ENCODE measurements at places on chromosomes 6 and 20.

- no peak overlapping the region for H3K27ac ChIP-seq
- DNase-seq: no peak
- no peaks in the 10 kb centered on the region for H3K27me3 ChIP-seq
- no peaks in the 10 kb centered on the region for H3K36me3 ChIP-seq
These were observed 667.5 kb downstream of the UTRN start for GRCh38 chr6:144952456-144953240.

- no peak overlapping the region for H3K4me3 ChIP-seq
- no peaks in the 10 kb centered on the region for H3K27me3 ChIP-seq
- H3K27ac ChIP-seq: peak overlapping the region; percentile 18
- H3K36me3 ChIP-seq: no peaks in the 10 kb centered on the region
These were observed 123.0 kb downstream of the UTRN start for GRCh38 chr6:144408161-144408560.

DNA sequence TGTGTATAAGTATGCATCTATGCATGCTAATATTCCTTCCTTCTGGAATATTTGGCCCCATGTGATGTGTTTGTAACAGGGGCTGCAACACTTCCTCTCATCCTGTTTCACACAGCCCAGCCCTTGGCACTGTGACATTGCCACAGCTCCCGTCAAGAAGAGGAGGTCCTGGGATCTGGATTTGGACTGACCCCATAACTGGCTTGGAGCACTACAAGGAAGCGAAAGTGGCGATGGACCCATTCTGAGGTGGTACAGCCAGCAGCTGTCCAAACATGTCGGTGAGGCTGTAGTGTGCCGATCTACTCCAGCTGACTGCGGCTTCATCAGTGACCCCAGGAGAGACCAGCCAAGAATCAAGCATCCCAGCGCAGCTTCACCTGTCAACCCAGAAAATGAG is 18.2 kb downstream of the SYNDIG1 start:
- no peak overlapping the region for H3K27ac ChIP-seq
- peaks cover 34% of the 10 kb centered on the region for H3K4me1 ChIP-seq

DNA sequence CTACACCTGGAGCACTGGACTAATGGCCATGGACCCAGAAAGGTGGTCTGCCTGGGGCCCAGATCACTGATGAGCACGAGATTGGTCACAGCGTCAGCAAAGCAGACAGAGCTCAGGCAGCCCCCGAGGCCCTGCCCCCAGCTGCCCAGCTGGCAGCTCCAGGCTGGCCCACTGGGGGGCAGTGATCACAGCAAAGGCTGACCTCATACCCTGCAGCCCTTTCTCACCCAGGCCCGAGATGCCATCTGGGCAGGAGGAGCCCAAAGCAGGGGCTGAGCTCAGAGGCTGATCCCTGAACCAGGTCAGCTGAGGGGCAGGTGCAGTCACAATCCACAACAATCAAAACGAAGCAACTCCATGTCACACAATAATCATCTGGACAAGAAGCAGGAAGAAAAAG is 4.1 kb downstream of the MAP1LC3A start:
- peaks cover 6% of the 10 kb centered on the region for H3K36me3 ChIP-seq
- DNase-seq: no peak

- no peaks in the 10 kb centered on the region for H3K27me3 ChIP-seq
- no peaks in the 10 kb centered on the region for H3K36me3 ChIP-seq
- H3K4me1 ChIP-seq: peaks cover 15% of the 10 kb centered on the region
- no peak overlapping the region for H3K27ac ChIP-seq
- no peak overlapping the region for H3K4me3 ChIP-seq
- no peak for DNase-seq
These were observed 69.5 kb upstream of the AFDN start for GRCh38 chr6:167757249-167757648.

GRCh38 chr20:48186915-48187314 is 401.6 kb upstream of the SULF2 start:
- H3K27ac ChIP-seq: no peak overlapping the region
- H3K4me1 ChIP-seq: no peaks in the 10 kb centered on the region
- no peak overlapping the region for H3K4me3 ChIP-seq
- DNase-seq: no peak
- H3K27me3 ChIP-seq: no peaks in the 10 kb centered on the region

DNA sequence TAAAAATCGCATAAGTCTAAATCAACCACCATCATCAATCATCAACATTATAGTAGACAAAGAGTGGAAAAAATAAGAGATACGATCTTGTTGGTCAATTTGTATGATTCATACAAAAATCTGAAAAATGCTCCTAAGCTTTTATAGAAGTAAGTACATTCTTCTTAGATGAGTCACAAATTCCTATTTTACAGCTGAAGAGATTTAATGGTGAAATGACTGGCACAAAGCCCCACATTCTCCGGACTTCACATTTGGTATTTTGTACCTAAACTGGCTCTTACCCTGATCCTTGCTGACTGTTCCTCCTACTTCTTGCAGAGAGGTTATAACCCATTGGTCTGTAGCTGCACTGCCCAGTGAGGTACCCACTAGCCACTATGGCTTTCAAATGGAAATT is 29.9 kb upstream of the PREP start:
- H3K27ac ChIP-seq: no peak overlapping the region
- no peak overlapping the region for H3K4me3 ChIP-seq
- peaks cover 9% of the 10 kb centered on the region for H3K27me3 ChIP-seq
- H3K36me3 ChIP-seq: no peaks in the 10 kb centered on the region
- DNase-seq: no peak
- peaks cover 10% of the 10 kb centered on the region for H3K4me1 ChIP-seq

- DNase-seq: no peak
- no peaks in the 10 kb centered on the region for H3K36me3 ChIP-seq
- no peaks in the 10 kb centered on the region for H3K27me3 ChIP-seq
- no peak overlapping the region for H3K27ac ChIP-seq
- H3K4me3 ChIP-seq: no peak overlapping the region
These were observed 5.2 kb upstream of the HINT3 start for GRCh38 chr6:125951323-125951722.

- no peaks in the 10 kb centered on the region for H3K27me3 ChIP-seq
- no peak overlapping the region for H3K27ac ChIP-seq
- DNase-seq: no peak
These were observed 106.2 kb upstream of the ARMC2 start for GRCh38 chr6:108742041-108742440.

DNA sequence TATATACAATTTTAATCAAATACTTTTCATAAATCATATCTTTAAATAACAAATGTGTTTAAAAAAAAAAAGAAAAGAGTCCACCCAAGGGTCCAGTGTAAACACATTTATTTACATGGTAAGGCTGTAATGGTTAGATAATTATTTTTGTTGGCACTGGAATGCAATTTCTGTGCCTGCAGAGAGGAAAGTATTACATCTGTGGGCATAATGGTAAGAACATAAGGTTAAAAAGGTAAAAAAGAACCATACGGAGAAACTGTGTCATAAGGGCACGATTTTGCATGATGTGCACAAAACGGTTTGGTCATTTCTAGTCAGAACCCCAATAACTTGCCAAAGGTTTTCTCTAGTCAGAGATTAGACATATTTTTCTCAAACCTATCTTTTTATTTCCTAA is 54.3 kb downstream of the RWDD2A start:
- H3K4me1 ChIP-seq: no peaks in the 10 kb centered on the region
- no peak overlapping the region for H3K27ac ChIP-seq
- DNase-seq: no peak
- no peak overlapping the region for H3K4me3 ChIP-seq
- no peaks in the 10 kb centered on the region for H3K27me3 ChIP-seq

All from left ventricle myocardium inferior (tissue), 1 donor.